Heart left ventricle (tissue), 16 donors: ENCODE measurements at places on chromosomes 1 and 21. TPM values are rescaled to one million over a fixed set of nuclear protein-coding genes. Genes with fewer than 3 reads are reported as not detected.

LIN28A gene
- not detected for total RNA-seq

CLDN17 gene
- not detected for total RNA-seq

GRCh38 chr21:36918291-36918690 lies 48.2 kb downstream of the HLCS start:
- no peak for DNase-seq
- no peaks in the 10 kb centered on the region for H3K4me1 ChIP-seq
- H3K4me3 ChIP-seq, result no peak overlapping the region
- H3K27ac ChIP-seq, result no peak overlapping the region
- H3K27me3 ChIP-seq, result no peaks in the 10 kb centered on the region
- H3K36me3 ChIP-seq, result no peaks in the 10 kb centered on the region

- DNase-seq, result no peak
- no peak overlapping the region for H3K27ac ChIP-seq
- H3K4me1 ChIP-seq, result peaks cover 4% of the 10 kb centered on the region
Measured at GRCh38 chr1:26029864-26030481, 8.4 kb downstream of the EXTL1 start.

GRCh38 chr1:180630408-180631193 lies 1.2 kb upstream of the XPR1 start:
- H3K27ac ChIP-seq, result no peak overlapping the region
- no peaks in the 10 kb centered on the region for H3K27me3 ChIP-seq
- no peaks in the 10 kb centered on the region for H3K36me3 ChIP-seq
